ENCODE measurements at places on chromosomes 5 and 9.
A peak's percentile ranks its signal among the peaks of the same experiment; 100 is the strongest.

GRCh38 chr5:89042746-89043145 lies 159.8 kb upstream of the MEF2C start:
- no peak for DNase-seq

- DNase-seq: no peak
Observed at GRCh38 chr9:125176636-125177035, 13.0 kb downstream of the PPP6C start.

DNA sequence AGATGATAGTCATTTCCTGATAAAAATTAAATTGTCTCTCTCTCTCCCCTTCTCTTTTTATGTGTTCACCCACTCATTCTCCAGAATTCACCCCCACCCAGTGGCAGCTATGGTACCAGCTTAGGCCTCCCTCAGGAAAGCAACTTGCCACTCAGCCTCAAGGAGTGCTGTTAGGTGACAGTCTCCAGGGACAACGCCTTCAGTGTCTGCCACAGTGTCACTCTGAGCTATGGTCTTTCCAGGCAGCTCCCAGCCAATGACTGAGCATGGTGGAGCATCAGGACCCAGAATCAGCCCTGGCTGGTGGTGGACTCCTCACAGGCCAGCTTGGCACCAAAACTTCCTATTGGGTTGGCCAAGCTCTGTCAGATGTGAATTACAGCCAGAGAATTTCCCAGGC lies 140.9 kb upstream of the PIK3R1 start:
- DNase-seq: no peak

- peak; percentile 39 for DNase-seq
Observed at GRCh38 chr9:128007566-128008138, 26.9 kb upstream of the EEIG1 start.

GRCh38 chr5:143921525-143922311 lies 109.8 kb downstream of the HMHB1 start:
- peak; percentile 97 for DNase-seq

DNA sequence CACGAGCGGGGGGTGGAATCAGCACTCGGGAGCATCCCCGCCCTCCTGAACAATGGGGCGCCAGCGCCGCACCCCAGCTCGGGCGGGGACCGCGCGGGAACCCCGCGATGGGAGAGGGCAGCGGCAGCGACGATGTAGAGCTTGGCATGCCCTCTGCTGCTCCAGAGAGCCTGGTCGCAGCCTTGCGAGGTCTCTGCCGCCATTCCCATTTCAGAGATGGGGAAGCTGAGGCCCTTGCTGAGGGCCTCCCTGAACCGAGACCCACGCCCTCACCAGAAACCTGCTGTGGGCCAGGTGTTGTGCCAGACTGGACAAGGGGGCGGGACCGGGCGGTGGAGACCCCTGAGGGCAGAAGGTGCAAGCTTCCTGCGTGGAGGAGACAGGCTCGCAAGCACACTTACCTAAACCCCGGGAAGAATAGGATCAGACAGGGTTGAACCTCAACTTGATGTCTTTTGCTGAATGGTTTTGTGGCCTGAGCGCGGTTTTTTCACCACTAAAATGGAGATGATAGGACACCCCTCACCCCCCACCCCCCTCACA lies 647 bp upstream of the MEGF9 start:
- no peak for DNase-seq

DNA sequence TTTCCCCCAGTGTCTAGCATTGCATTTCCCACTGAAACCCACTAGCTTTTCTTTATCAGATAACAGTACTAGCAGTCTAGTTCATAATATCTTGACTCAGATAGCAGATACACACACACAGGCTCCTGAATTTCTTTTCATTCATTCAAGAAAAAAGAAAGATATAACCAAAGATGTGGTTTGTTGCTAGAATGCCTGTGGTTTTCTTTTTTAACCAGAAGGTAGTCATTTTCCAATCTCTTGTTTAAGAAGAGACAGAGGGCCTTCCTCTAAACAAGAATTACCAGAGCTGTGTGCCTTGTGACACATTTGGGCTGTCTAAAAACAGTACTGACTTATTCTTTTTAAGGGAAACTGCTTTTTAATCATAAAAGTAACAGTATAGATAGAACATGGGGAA lies 167.3 kb downstream of the PJA2 start:
- DNase-seq: no peak
